ENCODE measurements at places on chromosomes 11 and 22.

DNA sequence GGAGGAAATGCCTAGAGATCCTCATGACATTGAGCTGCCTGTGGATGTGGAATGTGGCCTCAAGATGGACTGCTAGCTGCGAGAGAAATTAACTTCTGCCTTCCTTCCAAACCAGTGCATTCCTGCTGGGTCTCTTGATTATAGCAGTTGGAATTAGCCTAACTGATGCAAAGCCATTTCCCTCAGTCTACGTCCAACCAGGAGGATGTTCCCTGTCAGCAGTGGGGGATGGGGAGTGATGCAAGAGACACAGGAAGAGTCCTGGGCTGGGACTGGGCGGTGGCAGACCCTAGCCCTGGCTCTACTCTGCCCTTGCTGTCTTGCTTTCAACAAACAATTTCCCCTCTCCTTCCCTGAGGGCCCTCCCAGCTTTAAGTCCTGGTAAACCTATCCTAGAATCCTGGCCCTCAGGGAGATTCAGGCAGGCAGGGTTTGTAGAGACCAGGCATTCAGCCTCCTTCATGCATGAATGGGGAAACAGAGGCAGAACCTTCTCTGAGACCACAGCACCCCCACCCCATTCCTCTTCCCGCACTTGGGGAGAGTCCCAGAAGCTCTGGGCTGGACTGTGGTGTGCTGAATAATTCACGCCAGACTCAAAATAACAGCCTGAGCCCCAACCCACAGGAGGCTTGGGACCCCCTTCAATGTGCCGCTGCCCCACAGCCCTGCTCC, 17.0 kb downstream of the C11orf96 start:
- no peak for DNase-seq

DNA sequence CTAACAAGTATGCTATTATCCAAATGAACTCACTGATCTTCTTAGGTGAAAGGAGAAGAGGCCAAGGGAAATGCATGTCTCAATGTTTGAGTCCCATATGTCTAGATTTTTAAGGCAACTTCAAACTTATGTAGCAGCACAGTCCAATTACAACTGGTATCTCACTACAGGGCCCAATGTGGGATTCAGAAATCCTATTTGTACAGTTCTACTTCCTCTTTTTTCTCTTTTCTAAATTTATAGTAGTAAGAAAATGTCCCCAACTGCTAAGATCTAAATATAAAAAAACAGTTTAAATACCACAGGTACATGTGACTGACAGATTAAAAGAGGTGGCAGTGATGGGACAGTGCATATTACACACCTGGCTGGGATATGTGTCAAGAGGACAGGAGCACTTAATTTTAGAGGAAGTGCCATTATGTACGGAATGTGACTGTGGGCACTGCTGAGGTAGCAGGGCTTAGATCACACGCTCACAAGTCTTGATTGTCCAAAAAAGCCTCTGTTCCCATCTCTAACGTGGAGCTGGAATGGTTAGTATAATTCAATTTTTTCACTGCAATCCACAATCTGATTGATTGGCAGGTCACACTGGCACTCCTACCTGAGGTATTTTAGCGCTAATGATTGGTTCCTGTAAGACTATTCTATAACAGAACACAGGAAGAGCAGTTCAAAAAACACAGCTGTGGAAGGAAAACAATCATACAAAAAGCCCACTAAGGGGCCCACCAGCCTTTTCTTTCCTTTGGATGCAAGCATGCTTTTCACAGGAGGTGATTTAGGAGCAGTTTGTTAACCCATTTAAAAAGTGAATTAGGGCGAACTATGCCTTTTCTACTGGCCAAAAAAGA, 34.6 kb downstream of the APOL5 start:
- no peak for DNase-seq

DNA sequence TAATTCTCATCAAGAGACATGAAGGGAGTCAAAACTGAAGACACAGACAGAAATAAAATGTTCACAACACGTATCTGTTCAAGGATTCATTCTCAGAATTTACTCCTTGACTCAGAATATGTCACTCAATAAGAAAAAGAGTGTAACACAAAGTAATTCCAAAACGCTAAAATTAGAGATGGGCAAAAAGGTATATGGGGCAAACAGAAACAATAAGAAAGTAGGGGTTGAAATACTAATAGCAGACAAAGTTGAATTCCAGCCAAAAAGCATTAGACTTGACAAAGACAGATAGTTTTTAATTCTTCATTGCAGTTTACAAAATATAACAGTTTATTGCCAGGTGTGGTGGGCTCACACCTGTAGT, 26.7 kb downstream of the GNB1L start:
- no peak for DNase-seq

GRCh38 chr11:26632691-26633159, 60.7 kb upstream of the MUC15 start:
- DNase-seq, result no peak

DNA sequence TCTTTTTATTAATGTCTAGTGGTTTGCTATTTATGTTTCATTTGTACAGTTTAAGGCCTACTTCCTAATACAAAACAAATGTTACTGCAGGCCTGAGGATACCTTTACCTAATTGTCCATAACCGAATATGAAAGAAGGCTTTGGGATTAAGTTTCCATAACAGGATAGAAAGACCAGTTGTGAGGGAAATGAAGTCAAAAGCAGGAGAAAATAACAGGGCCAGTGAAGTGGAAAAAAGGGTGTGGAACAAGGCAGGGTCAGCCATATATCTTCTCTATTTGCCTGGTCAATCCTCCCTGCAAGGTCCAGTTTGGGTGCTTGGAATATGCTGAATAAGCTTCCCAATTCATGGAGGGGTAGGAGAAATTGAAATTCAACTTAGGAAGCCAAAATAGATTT, 211.5 kb downstream of the SWAP70 start:
- DNase-seq, result no peak
